ENCODE measurements at places on chromosomes 2 and 18.

GRCh38 chr2:95359031-95359430 lies 43.5 kb upstream of the FAHD2A start:
- no peak overlapping the region for H3K27ac ChIP-seq
- no peak overlapping the region for H3K4me3 ChIP-seq
- no peaks in the 10 kb centered on the region for H3K36me3 ChIP-seq
- no peak for DNase-seq
- H3K27me3 ChIP-seq: no peaks in the 10 kb centered on the region
- H3K4me1 ChIP-seq: no peaks in the 10 kb centered on the region

- H3K27ac ChIP-seq: no peak overlapping the region
- H3K4me3 ChIP-seq: no peak overlapping the region
- no peaks in the 10 kb centered on the region for H3K36me3 ChIP-seq
- peaks cover 6% of the 10 kb centered on the region for H3K27me3 ChIP-seq
- no peaks in the 10 kb centered on the region for H3K4me1 ChIP-seq
Observed at GRCh38 chr2:236085647-236086046, 82.5 kb downstream of the GBX2 start.

- no peak for DNase-seq
- H3K4me1 ChIP-seq: peaks cover 20% of the 10 kb centered on the region
- H3K27ac ChIP-seq: no peak overlapping the region
- peaks cover 3% of the 10 kb centered on the region for H3K36me3 ChIP-seq
- no peak overlapping the region for H3K4me3 ChIP-seq
Observed at GRCh38 chr2:168528469-168528868, 72.4 kb downstream of the CERS6 start.

DNA sequence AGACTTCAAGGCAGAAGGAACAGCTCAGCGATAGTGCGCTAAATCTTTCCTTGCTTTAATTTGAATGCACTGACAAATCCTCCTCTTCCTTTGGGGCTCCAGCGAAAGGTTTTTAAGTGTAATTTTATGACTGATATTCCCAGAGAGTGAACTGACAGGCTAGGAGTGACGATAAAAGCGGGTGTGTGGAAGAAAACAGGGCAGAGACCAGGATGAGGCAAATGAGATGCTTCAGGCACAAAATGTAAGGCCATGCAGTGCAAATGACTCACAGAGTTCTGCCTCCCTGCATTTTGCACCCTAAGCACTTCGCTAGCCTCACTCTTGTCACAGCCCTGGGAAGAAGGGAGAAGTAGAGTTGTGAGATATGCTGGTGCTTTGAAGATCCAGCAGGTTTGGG lies 14.7 kb downstream of the KLHL23 start:
- no peak overlapping the region for H3K4me3 ChIP-seq
- peaks cover 5% of the 10 kb centered on the region for H3K36me3 ChIP-seq
- H3K27ac ChIP-seq: no peak overlapping the region
- no peaks in the 10 kb centered on the region for H3K27me3 ChIP-seq
- no peaks in the 10 kb centered on the region for H3K4me1 ChIP-seq
- DNase-seq: no peak

DNA sequence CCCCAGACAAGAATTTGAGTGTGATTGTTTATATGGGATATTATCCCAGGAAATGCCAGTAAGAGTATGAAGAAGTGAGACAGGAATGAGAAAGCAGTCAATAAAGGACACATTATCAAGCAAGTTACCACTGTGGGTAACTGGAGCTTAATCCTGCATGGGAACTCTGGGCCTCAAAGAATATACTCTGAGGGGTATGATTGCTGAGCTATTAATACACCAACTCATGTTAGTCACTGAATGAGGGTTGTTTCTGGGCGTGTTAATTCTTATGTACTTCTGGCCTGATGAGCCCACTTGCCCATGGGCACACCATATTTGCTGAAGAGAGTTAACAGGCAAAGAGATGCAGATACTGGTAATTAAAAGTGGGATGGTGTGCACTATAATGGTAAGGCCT lies 26.6 kb upstream of the PAIP2B start:
- DNase-seq: no peak
- H3K4me1 ChIP-seq: no peaks in the 10 kb centered on the region
- H3K36me3 ChIP-seq: no peaks in the 10 kb centered on the region
- H3K4me3 ChIP-seq: no peak overlapping the region

DNA sequence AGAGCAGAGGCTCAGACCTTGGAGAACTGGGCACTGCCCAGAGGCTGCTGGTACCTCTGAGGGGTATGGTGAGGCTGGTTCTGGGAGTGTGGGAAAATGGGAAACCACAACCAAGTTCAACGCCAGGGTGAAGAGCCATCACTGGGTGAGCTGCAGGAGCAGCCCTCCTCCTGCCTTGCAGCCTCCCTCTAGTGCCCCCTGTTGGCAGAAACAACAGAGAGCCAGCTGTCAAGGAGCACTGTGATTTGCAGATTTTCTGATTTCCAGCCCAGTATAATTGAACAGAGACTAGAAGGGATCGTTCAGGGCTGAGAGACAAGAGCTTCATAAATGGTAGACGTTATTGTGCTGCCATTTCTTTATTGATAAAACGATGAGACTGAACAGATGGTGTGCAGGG lies 50.5 kb downstream of the MAPK4 start:
- H3K27ac ChIP-seq: no peak overlapping the region
- H3K4me3 ChIP-seq: no peak overlapping the region
- no peaks in the 10 kb centered on the region for H3K27me3 ChIP-seq
- no peaks in the 10 kb centered on the region for H3K4me1 ChIP-seq
- H3K36me3 ChIP-seq: no peaks in the 10 kb centered on the region

GRCh38 chr18:56890632-56891031 lies 239.5 kb downstream of the WDR7 start:
- H3K36me3 ChIP-seq: no peaks in the 10 kb centered on the region
- no peak overlapping the region for H3K4me3 ChIP-seq
- no peaks in the 10 kb centered on the region for H3K27me3 ChIP-seq
- H3K27ac ChIP-seq: no peak overlapping the region
- DNase-seq: no peak

DNA sequence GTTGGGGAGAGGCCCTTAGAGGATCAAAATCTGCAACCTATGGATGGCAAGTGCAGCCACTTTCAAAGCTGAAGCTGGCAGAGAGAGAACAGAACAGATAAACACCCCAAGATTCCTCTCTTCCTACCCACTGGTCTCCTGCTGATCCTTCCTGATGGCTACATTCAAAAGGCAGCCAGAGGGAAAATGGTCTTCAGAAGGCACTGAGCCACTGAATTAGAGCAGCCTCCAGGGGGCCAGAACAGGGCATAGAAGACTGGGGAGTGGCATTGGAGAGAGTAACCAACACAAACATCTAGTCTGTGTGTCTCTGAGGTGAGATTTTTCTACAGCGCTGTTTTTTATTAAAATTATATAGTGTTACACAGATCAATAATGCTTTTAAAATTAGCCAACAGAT lies 432.6 kb downstream of the PARD3B start:
- no peak overlapping the region for H3K4me3 ChIP-seq
- DNase-seq: no peak
- H3K4me1 ChIP-seq: no peaks in the 10 kb centered on the region
- H3K27ac ChIP-seq: no peak overlapping the region
- H3K36me3 ChIP-seq: no peaks in the 10 kb centered on the region
- no peaks in the 10 kb centered on the region for H3K27me3 ChIP-seq

DNA sequence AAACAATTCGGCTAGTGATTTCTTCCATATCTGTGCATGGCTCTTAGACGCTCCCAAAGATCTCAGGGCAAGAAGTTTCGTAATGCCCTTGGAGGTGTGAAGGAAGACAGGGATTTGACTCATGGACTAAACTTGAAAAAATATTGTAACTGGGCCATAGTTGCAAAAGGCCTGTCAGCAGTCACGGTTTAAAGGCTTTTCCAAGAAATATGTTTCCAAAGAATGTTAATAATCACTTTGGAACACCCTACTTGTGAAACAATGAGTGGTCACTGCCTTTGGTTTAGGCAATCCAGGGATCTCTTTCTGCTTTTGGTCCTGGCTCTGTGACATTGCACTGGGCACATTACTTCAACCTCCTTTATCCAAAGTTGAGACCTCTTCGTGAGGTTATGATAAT lies 102.5 kb upstream of the RASGRP3 start:
- no peak overlapping the region for H3K27ac ChIP-seq
- H3K36me3 ChIP-seq: no peaks in the 10 kb centered on the region
- no peak for DNase-seq

GRCh38 chr2:128637481-128638155 lies 318.9 kb upstream of the HS6ST1 start:
- no peak overlapping the region for H3K27ac ChIP-seq
- H3K4me3 ChIP-seq: no peak overlapping the region
- peaks cover 60% of the 10 kb centered on the region for H3K4me1 ChIP-seq
- no peaks in the 10 kb centered on the region for H3K36me3 ChIP-seq
- H3K27me3 ChIP-seq: no peaks in the 10 kb centered on the region

DNA sequence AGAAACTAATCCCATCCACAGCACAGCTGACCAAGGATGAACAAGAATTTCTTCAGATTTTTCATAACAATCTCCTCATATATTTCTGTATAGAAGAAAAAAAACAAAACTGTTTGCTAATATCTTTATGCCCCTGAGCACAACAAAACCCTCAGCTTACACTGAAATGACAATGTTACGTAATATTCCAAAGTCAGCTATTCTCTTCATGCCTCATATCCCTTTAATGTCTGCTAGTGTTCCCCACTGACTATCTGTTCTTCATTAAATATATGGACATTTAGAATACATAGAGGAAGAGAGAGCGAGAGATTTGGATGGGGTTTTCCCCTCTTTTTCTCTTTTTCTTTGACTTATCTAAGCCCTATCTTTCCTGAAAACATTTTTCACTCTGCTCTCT lies 87.9 kb upstream of the GULP1 start:
- H3K4me1 ChIP-seq: no peaks in the 10 kb centered on the region
- H3K27me3 ChIP-seq: no peaks in the 10 kb centered on the region
- H3K36me3 ChIP-seq: no peaks in the 10 kb centered on the region
- no peak for DNase-seq
- no peak overlapping the region for H3K4me3 ChIP-seq

GRCh38 chr2:46796843-46797625 lies 118.6 kb downstream of the MCFD2 start:
- H3K27ac ChIP-seq: no peak overlapping the region
- no peaks in the 10 kb centered on the region for H3K36me3 ChIP-seq
- DNase-seq: no peak
- no peaks in the 10 kb centered on the region for H3K4me1 ChIP-seq

- no peak overlapping the region for H3K4me3 ChIP-seq
- peaks cover 2% of the 10 kb centered on the region for H3K36me3 ChIP-seq
- H3K27ac ChIP-seq: no peak overlapping the region
- DNase-seq: no peak
- H3K4me1 ChIP-seq: no peaks in the 10 kb centered on the region
Observed at GRCh38 chr2:98563394-98563793, 44.9 kb downstream of the COA5 start.

DNA sequence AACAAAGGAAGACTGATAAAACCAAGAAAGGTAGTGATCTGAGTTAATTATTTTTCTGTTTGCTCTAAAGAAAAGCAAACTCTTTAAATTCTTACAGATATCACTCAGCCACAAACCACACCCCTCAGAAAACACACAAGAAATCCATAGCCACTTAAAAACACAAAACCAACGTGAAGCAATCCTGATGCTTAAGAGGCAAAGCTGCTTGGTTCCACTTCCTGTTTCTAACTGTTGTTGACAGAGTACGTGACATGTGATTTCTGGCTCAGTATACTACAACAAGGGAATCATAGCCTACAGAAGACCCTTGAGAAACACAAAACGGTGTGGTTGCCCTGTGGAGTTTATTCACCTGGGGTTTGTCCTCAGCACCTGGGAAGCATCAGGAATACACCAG lies 240.9 kb upstream of the APCDD1 start:
- H3K36me3 ChIP-seq: no peaks in the 10 kb centered on the region
- peaks cover 5% of the 10 kb centered on the region for H3K4me1 ChIP-seq
- no peak overlapping the region for H3K27ac ChIP-seq
- H3K4me3 ChIP-seq: no peak overlapping the region
- H3K27me3 ChIP-seq: no peaks in the 10 kb centered on the region

- no peaks in the 10 kb centered on the region for H3K27me3 ChIP-seq
- H3K36me3 ChIP-seq: no peaks in the 10 kb centered on the region
- no peak overlapping the region for H3K27ac ChIP-seq
- no peak for DNase-seq
- H3K4me1 ChIP-seq: peaks cover 4% of the 10 kb centered on the region
- no peak overlapping the region for H3K4me3 ChIP-seq
Observed at GRCh38 chr2:160142472-160142871, 57.6 kb downstream of the ITGB6 start.

DNA sequence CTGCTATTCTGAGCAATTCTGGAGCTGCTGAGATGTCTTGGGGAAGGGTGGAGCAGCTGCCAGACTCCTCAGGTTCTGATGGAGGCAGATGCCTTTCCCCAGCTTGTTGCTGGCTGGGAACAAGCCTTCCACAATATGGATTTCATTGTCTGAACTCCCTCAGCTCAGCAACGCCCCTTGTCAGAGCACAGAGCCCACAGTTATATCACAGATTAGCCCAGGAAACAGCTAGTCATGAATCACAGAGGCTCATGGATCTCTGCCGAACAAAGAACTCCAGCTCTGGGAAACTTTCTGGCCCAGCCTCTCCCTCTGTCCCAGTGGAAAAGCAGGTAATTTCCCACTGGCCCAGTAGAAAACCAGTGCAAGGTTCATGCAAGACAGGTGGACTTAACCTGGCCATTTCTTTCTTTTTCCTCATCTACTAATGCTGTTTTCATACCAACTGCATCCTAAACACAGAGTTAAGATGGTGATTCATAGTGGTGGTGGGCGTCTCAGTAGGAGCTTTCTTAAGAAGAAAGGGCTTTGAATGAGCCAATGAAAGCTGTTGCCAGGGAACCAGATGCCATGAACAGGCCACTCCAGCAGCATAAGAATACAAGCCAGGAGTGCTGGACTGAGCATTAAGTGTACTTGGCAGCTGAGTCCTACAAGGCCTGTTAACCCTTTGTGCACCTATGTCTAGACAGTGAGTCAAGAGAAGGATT lies 8.7 kb upstream of the KIAA2012 start:
- H3K4me1 ChIP-seq: peaks cover 8% of the 10 kb centered on the region
- H3K36me3 ChIP-seq: no peaks in the 10 kb centered on the region
- no peak overlapping the region for H3K4me3 ChIP-seq
- H3K27me3 ChIP-seq: no peaks in the 10 kb centered on the region

DNA sequence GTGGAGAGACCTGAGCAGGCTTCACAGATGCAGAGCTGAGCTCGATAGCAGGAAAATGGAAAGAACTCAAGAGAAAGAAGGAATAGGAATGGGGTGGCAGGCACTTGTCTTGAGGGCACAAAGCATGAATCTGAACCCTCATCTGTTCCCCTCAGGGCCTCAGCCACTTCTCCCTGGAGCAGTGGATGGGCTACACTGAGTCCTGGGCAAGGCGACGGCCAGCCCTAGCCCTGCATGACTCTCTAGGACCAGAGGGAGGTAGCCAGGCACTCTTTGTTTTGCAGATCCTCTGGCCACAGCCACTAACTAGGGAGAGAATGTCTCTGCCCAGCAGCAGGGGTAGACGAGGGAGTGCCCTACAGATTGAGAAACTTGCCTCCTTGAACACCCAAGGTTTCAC lies 3.4 kb upstream of the TEX51 start:
- no peak overlapping the region for H3K27ac ChIP-seq
- peaks cover 7% of the 10 kb centered on the region for H3K27me3 ChIP-seq
- H3K4me3 ChIP-seq: no peak overlapping the region

- peaks cover 12% of the 10 kb centered on the region for H3K4me1 ChIP-seq
- no peak overlapping the region for H3K4me3 ChIP-seq
- H3K36me3 ChIP-seq: no peaks in the 10 kb centered on the region
- H3K27me3 ChIP-seq: no peaks in the 10 kb centered on the region
- H3K27ac ChIP-seq: no peak overlapping the region
- DNase-seq: no peak
Observed at GRCh38 chr2:84719434-84719833, 161.4 kb downstream of the TRABD2A start.

Data from common myeloid progenitor, CD34-positive (primary cell).